ENCODE measurements at places on chromosomes 7 and 10. TPM values are rescaled to one million over a fixed set of nuclear protein-coding genes. Genes with fewer than 3 reads are reported as not detected.

EFCAB10 gene
- 18.5 TPM for total RNA-seq

DNA sequence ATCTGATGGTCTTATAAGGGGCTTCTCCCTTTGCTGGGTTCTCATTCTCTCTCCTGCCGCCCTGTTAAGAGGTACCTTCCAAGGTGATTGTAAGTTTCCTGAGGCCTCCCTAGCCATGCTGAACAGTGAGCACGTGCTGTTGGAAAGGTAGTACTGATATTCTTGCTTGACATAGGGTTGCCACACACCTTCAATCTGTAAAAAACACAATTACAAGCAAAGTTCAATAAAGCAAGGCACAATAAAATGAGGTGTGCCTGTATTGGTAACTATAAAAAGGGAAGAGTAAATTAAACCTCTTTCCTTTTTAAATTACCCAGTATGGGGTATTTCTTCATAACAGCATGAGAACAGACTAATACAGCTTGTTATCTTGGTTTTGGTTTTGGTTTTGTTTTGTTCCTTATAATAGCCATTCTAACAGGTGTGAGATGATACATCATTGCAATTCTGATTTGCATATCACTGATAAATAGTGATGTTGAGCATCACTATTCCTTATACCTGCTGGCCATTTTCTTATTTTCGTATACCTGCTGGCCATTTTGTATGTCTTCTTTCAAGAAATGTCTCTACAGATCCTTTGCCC is 164.9 kb upstream of the TRIM24 start:
- no peak for DNase-seq

GRCh38 chr7:37694208-37695094 is 10.9 kb downstream of the GPR141 start:
- DNase-seq = no peak

DNA sequence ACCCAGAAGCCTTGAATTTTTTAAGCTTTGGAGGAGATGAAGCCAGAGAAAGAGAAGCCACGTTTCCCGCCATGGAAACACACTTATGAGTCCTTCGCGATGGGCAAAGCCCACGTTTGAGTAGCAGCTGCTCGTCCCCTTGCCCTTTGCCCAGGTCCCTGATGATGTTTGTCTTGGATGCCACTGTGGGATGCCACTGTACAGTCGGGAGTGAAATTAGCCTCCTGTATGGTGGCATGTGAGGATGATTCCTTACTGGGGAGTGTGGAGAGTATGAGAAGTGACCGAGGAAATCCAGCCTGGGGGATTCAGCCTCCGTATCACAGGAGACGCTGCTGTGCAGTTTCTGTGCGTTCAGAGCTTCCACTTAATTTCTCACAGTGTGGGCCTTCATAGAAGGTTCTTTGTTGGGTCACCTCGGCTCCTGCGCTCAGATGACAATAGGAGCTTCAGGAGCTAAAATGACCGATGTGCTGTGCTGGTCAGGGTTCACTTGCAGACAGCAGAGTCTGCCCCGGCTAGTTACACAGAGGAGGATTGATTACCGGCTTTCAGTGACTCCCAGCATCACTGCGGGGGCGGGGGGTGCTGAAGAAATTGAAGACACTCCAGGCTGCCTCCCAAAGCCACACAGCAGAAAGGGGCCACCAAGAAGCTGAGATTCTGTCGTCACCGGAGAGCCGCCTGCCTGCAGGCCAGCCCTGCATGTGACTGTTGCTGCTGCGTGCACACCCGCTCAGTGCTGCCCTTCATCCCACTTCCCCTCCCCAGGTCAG is 122.1 kb upstream of the SFMBT2 start:
- DNase-seq = no peak

- DNase-seq = no peak
These were observed 77.8 kb upstream of the IKZF1 start for GRCh38 chr7:50226669-50227068.

DNA sequence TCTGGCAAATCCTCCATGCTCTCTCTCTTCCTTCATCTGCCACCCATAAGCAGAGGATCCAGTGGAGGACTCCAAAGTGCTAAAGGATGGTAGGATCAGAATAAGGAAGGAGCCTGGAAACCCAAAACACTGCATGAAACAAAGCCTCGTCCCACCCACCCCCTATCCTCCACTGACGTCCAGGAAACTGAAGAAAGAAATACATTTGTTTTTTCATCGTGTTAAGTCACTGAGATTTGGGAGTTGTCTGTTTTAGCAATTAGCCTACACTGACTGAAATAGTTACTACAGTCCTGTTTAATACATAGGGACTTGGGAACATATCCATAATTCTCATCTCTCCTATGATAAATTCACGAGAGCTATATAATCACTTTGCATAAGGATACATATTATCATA is 14.8 kb downstream of the ANXA7 start:
- DNase-seq = no peak

PDE1C gene
- total RNA-seq = 10.3 TPM

DNA sequence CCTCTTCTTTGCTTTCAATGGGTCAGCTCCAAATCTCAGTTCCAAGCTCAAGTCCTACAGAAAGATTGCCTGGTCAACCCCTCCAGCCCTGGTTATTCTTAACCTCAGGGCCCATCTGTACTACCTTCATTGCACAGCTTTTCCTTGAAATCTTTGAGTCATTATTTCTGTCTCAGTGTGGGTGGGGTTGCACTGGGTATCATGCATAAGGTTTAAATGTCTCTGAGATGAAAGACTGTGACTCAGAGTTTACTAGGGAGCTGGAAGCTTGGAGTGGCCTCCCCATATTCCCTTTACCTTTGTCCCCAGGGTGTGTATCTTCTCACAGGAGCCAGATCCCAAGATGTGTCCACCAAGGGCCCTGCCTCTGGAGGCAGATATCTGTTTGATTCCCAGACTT is 3.3 kb upstream of the OR6V1 start:
- DNase-seq = no peak

FOXI2 gene
- total RNA-seq = not detected

GRCh38 chr10:44673245-44673983 is 237.7 kb upstream of the TMEM72 start:
- DNase-seq = no peak
